Central memory CD4-positive, alpha-beta T cell (primary cell): ENCODE measurements at places on chromosomes 16 and 17.

DNA sequence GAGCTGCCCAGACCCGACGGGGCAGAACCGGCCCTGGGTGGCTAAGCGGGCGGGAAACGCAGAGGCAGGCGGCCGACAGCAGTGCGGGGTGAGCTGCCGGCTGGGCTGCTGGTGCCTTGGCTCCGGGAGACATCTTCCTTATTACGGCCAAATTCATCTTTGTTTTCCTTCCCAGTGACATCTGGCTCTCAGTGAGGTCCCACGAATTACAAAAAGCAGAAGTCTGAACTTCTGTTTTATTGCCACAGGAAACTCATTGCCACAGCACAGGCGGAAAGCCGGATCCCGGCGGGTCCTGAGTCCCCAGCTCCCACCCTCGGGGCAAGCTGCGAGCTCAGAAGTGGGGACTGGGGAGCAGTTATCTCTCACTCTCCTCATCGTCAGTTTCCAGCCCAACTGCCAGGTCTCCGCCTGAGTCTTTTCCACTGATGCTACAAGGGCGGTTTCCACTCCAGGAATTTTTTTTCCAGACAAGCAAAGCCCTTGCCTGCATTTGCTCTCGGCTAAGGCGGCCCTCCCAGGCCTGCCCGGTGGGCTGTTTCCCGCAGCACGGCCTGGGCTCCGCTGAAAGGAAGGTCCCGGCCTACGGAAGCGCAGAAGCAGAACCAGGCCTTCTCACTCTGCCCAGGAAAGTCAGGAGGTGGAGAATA, 40.3 kb downstream of the CBFA2T3 start:
- DNase-seq = no peak

DNA sequence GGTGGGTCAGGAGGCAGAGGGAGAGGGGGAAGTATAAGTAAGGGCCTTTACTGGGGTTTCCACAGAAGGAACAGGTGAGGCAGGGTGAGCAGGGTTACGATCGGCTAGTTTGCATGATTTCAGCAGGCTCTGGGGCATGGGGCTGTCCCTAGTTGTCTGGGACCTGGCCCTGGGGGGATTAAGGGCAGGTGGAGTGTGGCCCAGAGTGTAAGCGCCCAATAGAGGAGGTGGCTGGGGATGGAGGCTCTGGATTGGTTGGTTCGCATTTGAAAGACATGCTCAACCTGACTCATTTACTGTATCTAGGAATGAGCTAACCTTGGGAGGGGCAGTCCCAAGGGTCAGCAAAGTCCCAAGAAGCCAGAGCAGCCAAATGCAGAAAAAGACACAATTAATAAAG, 230.3 kb downstream of the MAP2K4 start:
- no peak for DNase-seq

GRCh38 chr17:75094871-75095399, 7.2 kb downstream of the SLC16A5 start:
- DNase-seq = no peak

DNA sequence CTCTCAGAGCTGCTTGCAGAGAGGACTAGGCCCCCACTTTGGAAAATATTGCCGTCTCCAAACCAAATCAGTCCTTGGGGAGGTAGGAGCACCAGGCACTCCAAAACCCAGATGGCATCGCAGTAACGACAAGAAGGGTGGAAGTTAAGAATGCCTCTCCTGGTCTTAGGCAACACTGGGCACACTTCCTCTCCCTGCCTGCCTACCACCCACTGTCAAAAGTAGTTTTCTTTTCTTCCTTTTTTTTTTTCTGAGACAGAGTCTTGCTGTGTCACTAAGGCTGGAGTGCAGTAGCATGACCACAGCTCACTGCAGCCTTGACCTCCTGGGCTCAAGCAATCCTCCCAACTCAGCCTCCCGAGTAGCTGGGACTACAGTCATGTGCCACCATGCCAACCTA, 47.2 kb downstream of the SRL start:
- DNase-seq = no peak

- DNase-seq = no peak
These were observed 66.3 kb downstream of the WIPI1 start for GRCh38 chr17:68390888-68391545.

DNA sequence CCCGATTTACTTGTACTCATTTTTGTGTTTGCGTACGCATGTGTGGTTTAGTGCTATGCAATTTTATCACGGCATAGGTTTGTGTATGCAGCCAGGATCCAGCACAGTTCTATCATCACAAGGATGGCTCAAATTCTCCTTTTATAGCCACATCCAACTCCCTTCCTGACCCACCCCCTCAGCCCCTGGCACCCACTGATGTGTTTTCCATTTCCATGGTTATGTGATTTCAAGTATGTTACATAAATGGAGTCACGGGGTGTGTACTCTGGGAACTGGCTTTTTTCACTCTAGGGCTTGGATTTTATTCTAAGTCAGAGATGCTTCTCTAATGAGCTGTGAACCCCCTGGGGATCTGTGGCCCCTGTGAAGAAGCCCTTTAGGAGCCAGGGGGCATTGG, 16.8 kb downstream of the IL4R start:
- no peak for DNase-seq

DNA sequence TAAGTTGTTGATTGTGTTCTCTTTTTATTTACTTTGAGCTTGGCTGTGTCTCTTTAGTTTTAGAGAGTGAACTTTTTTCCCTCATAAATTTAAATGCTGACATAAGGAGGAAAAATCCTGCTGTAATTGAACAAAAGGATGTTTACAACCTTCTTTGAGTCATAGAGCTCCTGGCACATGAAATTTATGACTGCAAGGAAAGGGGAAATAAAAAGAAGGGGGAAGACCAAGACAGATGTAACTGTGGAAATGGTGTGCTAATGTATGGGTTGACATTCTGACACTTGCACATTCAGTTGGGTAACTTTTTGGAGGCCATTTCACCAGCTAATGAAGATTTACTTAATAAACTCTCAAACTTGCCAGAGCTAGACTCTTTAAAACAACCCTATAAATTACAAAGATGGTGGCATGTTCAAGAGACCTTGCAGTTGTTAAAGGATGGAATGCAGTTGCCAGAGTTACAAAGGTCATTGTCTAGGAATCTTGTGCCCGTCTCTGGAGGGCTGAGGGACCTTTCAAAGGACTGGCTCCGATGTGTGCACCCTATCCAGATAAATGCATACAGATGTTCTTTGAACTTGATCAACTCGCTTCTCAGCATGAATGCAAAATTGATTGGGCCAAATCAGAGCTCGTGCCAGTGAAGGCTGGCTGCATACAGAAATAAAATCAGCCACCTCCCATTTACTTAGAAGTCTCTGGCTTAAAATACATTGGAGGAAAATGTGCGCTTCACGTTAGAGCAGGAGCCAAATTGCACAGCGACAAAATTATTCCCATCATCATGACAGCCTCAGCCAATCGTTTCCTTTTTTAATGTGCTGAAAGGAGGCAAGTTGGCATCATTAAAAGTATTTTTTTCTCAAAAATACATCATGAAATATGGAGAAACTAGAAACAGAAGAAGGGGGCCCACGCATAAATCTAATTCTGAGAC, 289.0 kb upstream of the XYLT1 start:
- DNase-seq = no peak

DNA sequence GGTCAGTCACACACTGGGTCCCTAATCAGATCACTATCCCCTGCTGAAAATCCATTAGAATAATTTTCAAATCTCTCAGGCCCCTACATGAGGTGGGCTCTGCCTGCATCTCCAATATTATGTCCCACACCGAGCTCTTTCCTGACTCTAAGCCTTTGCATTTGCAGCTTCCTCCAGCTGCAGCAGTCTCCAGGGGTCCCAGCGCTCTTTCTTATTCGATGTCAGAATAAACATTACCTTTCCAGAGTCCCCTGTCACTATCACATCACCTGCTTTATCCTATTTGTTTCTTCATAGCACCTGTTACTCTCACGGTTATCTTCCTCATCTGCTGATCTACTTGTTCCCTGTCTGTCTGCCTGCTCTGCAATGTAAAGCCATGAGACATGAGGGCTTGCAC, 57.3 kb upstream of the MON1B start:
- DNase-seq = no peak

DNA sequence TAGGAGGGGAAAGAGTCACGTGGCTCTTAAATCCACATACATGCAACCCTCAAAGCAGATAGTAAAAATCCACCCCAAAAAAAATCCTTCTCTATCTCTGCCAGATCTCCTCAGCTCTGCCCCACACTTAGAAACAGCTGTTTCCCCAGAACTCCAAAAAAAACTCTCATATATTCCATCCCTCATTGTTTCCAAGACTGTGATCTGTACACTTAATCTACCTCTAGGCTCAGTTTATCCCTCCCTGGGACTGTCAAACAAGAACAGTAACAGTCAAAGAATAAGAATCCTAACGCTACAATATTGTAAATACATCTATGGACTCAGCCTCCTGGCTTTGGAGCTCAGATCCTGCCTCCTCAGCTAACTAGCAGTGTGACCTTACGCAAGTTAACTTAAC, 11.6 kb downstream of the CUEDC1 start:
- no peak for DNase-seq

DNA sequence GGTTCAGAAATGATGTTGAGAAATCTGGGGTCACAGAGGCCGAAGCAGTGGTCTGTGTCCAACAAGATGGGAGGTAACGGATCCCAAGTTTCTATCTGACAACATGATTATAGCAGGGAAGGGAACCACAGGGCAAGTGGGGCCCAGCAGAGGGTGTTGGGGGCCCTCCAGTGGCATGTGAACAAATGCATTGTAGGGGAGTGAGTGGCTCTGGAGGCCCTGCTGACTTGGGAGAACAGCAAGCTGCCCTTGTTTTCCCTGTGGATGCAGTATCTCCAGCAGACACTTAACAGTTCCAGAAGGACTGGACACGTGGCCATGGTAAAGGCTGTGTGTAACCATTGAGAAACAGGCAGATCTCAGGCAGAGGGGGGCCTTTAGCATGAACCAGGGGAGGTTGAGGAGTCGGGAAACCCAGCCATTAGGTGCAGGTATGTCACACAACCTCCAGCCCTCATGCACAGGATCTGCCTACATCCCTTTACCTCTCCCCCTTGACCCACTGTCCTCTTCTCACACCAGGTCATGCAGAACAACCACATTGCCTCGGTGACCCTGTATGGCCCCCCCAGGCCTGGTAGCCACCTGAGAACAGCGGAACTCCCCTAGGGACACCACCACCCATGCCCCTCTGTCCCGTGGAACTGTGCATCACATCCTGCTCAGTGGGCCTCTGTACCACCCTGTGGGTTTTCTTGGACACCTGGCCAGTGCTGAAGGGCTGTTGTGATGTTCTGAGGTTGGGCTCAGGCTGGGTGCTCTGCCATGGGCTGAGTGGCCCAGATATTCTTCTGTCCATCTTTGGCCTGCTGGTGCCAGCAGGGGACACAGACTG, 4.1 kb downstream of the B3GNT9 start:
- DNase-seq = no peak

GRCh38 chr16:50724306-50724705, 17.6 kb upstream of the CYLD start:
- no peak for DNase-seq

DNA sequence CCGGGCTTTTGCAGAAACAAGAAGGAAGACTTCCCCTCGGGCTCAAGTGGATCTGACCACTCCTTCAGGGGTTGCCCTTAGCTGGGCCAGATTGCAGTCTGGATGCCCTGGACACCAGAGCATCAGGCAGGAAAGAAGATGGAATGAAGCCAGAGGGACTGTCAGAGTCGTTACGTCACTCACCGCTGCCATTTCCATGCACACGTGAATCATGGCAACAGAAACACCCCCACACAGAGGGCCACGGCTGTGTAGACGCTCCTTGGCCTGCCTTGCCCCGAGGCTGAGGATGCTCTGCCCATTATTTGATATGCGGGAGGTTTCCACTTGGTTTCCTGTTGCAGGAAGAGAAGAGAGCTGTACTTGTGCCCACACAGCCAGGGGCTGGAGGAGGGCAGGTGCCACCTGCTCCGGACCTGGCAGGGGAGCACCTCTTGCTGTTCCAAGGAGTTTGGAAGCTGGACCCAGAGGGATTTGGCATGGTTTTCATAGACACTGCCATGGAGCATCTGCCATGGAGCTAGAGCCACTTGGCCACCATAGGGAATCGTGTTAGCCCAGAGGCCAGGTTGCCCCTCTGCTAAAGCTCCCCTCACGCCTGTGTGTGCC, 29.4 kb downstream of the RBFOX3 start:
- DNase-seq = no peak

DNA sequence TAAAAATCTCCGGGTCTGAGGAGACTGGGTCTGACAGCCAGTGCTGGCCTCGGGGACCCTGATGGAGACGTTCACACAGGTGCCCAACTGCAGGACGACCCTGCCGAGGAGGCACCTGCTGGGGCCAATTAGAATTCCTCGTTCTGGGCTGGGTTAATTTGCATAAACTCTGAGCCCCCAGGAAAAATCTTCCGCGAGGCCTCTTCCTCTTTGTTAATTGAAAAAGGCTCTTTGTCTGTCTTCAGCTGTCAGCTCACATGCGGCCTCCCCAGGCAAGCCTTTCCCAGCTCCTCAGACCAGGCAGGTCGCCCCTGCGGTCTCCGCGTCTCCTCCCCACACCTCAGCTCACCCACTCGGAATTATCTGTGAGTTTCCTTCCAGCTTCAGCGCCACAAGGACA, 400.2 kb downstream of the SEC14L1 start:
- no peak for DNase-seq

DNA sequence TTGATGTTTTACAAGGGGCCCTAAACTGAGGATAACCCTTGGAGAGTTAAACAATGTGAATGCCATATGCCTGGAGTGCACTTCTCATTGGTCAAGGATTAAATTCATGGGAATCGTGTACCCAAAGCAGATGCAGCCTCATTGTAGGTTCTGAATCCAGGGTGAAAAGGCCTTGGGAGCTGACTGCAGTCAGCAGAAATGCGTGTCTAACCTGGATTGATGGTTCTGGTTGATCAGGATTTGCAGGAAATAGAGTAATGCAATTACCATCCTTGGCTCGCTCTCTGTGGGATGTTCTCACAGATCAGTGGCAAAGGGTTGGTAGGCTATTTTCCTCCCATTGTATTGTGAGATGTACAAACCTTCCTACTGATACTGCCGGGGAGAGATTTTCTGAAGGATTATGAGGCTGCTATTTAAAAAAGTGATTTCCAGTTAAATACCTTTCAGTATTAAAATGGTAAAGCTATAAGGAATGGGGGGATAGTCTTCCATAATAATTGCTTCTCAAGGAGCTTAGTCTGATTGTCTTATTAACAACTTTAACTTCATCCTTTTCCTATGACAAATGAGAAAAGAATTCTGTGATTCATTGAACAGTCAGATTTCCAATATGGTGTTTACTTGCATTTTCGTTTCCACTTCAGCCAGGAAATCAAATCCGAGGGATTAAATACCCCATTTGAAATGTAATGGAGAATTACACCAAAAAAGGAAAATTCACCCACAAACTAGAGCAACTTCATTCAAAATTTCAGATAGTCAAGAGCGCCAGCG, 1028.1 kb upstream of the EEF2KMT start:
- DNase-seq = no peak

GRCh38 chr17:72651988-72652387, 440.5 kb downstream of the SLC39A11 start:
- DNase-seq = no peak
